H54 (cell line): ENCODE measurements at places on chromosomes 2 and 18.

DNA sequence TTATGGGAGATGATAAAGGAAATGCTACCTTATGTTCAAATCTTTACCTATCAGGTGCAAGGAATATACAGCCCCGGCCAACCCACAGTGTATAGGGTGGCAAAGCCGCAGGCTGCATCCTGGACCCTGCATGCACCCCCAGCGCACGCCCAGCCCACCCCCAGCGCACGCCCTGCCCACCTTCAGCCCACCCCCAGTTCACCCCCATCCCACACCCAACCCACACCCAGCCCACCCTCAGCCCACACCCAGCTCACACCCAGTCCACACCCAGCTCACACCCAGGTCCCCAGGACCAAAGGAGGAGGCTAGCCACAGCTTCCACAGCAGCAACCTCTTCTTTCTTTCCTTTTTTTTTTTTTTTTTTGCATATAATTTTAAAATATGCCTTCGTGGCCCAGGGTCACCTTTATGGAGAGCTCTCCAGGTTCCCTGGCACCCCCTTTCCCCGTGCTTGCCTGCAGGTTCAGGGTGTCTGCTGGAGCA, 120.9 kb downstream of the PTGR3 start:
- no peak for DNase-seq

- DNase-seq: no peak
Measured at GRCh38 chr18:4125224-4125623, 329.9 kb downstream of the DLGAP1 start.

GRCh38 chr2:100699131-100699530, 120.8 kb upstream of the NPAS2 start:
- DNase-seq: no peak

GRCh38 chr2:231413456-231413855, 17.9 kb downstream of the B3GNT7 start:
- no peak for DNase-seq

GRCh38 chr2:197205585-197206215, 104.9 kb downstream of the ANKRD44 start:
- DNase-seq: no peak

DNA sequence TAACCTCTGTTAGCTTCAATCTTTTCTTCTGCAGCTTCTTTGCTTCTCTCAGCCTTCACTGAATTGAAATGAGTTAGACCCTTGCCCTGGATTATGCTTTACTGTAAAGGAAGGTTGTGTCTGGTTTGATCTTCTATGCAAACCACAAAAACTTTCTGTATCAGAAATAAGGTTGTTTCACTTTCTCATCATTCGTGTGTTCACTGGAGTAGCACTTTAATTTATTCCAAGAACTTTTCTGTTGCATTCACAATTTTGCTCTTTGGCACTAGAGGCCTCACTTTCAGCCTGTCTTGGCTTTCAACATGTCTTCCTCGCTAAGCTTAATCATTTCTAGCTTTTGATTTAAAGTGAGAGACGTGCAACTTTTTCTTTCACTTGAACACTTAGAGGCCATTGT, 365.3 kb downstream of the TDRD15 start:
- DNase-seq: no peak
